ACHN (cell line): ENCODE measurements at places on chromosomes 4 and X.

DNA sequence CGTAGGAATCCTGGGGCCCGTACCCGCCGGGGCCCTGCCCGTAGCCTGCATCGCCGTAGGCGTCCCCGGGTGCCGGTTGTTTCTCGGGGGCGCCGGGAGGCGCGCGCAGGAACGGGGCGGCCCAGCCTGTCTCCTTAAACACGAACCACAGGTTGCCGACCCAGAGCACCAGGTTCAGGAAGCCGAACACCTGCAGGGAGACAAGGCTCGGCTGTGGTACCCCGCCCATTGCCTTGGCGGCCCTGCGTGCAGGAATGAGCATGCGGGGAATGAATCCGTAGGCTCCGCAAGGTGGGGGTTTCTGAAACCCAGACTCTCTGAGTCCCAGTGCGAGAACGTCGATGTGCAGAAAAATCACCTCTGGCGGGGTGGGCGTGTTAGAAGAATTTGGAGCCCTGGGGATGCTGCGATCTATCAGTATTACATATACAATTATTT, 5.4 kb upstream of the PRICKLE3 start:
- peak; percentile 6 for DNase-seq

GRCh38 chr4:99855678-99856077, 38.5 kb downstream of the LAMTOR3 start:
- no peak for DNase-seq

DNA sequence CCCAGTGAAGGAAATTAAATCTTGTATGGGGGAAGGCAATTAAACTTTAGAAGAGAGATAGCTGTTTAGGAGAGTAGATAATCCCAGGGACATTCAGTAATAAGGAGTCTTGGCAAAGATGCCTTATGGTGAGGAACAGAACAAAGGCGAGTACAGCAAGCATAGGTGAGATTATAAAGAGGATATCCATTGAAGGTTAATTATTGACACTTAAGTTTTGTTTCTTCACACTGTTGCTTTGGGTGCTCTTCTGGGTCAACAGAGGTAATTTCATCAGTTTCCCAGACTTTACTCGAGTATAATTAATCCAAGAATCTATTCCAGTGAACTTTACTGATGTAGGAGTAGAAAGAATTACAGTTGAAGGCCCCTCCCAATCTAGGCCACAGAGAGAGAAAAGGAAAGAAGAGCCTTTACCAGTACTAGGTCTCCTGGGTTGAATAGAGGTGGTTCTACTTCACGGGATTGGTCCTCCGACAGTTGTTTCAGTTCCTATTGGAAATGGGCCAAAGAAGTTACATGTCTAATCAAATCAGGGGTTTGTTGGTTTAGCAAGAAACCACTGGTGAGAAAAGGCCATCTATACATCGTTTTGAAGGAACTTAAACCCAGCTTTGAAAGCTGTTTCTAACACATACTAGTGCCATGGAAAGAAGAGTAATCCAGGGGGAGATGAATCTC, 27.2 kb downstream of the EPGN start:
- DNase-seq, result no peak

DNA sequence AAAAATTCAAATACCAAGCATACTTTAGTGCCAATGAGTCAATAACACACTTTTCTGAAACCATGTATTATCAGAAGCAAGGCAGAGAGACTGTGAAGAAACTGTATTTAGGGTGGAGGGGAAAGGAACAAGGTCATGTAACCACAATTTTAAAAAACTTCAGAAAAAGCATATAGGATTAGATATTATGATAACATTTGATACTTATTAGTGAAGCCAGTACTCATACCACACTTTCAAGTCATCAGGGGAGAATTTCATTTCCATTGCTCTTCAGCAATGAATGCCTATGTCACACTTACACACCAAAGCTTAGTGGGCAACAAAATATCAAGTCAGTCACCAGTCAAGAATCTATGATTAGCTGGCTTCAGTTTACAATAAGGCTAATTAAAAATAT, 602.2 kb downstream of the IL15 start:
- no peak for DNase-seq

GRCh38 chr4:5224340-5224739, 173.1 kb downstream of the STK32B start:
- DNase-seq, result peak; percentile 33

DNA sequence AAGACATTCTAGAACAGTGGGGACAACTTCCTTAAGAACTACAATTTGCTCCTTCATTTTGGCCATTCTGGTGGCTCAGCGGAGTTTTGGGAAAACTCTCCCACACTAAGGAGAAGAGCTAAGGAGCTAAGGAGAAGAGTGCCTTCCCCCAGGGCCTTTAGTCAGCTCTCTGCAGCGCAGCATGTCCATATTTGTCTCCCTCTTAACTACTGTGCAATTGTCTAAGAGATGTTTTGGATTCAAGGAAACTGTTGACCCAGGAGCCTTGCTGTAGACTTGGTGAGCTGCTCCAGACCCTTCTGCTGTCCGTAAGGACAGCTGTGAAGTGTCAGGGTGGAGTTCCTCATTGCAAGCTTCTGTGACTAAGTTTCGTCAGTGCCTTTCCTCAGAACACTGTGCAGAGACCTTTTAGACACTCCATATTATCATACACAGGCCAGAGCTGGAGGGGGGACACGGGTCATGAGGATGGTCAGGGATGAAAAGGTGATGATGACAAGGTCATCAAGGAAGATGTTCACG, 179.0 kb downstream of the NHS start:
- DNase-seq, result no peak

DNA sequence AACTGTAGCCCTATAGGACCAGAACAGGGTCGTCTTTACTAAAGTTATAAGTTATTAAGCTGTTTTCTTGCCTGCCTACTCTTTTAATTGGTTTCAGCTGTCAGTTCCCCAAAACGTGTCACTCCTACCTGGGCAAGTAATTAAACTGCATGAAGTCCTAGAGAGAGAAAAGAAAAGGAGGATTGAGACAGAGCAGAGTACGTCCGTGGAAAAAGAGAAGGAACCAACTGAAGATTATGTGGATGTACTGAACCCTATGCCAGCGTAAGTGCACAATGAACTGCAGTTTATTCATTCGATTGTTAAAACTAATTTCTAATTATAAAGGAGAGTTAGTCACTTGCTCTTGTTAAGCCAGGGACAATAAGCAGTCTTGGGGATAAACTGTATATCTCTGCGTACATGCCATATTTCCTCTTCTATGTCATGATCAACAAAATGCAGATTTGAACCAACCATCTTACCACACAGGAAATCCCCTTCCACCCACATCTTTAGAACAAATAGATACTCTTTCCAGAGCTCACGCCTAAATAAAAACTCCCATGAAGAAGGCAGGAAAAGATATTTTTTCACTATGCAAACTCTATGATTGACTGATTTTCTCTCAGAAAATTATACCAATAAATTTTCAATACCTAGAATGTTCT, 22.8 kb downstream of the STAP1 start:
- no peak for DNase-seq

GRCh38 chrX:12891171-12891570, 15.2 kb upstream of the TLR8 start:
- DNase-seq, result no peak

- DNase-seq, result no peak
Observed at GRCh38 chr4:124433044-124433443, 279.5 kb downstream of the ANKRD50 start.

DNA sequence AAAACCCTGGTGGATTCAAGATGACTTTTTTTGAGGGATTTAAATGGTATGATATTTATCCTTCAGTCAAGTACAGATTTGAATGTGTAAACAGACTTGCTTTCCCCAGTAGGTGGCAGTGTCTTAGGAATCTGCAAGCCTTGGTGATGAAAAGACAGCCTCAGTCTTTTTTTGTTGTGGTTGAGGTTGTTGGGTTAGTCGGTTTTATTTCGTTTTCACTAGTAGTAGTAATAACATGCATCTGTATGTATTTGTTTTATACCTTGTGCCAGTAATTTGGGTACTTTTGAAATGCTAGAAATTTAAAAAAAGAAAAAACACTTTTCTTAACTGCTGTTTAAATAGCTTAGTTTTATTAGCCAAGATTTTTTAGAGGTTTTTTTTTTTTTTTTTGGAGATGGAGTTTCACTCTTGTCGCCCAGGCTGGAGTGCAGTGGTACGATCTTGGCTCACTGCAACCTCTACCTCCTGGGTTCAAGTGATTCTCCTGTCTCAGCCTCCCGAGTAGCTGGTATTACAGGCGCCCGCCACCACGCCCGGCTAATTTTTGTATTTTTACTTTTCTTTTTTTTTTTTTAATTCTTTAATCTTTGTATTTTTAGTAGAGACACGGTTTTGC, 39.2 kb downstream of the COPS4 start:
- DNase-seq, result peak; percentile 67

DNA sequence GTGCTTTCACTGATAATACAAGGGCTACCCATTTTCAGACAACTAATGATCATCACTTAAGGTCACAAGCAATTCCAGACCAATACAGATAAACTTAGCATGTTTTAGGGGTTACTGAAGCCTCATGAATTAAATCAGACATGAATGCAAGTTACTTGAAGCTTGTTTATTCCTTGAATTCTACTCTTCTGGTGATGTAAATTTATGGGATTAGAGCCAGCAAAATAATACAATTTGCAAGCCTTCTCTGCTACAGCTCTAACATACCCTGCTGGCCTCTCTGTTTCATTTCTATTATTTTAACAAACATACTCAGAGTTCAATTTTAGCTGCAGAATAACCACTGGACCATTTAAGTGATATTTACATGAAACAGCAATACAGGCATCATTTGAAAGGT, 60.7 kb downstream of the PCDH19 start:
- no peak for DNase-seq
